ENCODE measurements at places on chromosomes 7 and 10.
A peak's percentile ranks its signal among the peaks of the same experiment; 100 is the strongest.

- no peak for DNase-seq
Measured at GRCh38 chr7:140676306-140676705, 3.6 kb downstream of the ADCK2 start.

DNA sequence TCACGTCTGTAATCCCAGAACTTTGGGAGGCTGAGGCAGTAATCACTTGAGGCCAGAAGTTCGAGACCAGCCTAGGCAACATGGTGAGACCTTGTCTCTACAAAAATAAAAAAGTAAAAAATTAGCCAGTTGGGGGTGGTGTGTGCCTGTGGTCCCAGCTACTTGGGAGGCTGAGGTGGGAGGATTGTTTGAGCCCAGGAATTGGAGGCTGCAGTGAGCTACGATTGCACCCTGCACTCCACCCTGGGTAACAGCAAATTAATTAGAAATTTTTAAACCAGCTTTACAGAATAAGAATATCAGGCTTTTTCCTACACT lies 136.0 kb downstream of the EPC1 start:
- no peak for DNase-seq

DNA sequence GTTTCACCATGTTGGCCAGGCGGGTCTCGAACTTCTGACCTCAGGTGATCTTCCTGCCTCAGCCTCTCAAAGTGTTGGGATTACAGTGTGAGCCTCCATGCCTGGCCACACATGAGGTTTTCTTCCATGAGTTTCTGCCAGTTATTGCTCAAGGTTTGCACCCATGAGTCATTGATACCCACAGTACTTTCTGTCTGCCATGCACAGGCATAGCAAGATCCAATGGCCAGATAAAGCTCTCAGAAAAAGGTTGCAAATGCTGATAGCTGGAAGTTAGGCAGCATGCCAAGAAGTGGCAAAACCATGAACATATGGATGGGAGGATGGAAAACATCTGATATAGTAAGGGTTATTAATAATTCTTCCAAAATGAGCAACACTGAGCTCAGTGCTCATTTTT lies 298.7 kb upstream of the NRG3 start:
- DNase-seq: no peak

- no peak for DNase-seq
Measured at GRCh38 chr10:10722422-10722821, 295.2 kb upstream of the CELF2 start.

GRCh38 chr10:119268871-119269506 lies 61.6 kb downstream of the GRK5 start:
- DNase-seq: peak; percentile 83

DNA sequence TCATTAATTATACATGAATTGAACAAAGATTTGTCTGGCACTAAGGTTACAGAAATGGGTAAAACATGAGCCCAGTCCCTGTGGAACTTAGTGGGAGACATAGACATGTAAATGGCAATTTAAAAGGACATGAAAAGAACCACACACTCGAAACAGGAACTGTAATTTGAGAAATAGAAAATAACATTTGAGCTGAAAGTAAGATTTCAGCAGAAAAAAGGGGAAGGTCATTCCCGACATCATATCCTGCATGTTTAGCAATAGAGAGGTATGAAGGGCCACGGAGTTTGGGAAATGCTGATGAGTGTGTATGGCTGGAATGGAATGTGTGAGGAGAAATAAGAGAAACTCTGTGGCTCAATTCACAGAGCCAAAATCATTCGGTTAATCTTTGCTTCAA lies 175.4 kb upstream of the AHR start:
- DNase-seq: no peak

GRCh38 chr10:90321132-90321816 lies 536.6 kb downstream of the HTR7 start:
- DNase-seq: no peak

DNA sequence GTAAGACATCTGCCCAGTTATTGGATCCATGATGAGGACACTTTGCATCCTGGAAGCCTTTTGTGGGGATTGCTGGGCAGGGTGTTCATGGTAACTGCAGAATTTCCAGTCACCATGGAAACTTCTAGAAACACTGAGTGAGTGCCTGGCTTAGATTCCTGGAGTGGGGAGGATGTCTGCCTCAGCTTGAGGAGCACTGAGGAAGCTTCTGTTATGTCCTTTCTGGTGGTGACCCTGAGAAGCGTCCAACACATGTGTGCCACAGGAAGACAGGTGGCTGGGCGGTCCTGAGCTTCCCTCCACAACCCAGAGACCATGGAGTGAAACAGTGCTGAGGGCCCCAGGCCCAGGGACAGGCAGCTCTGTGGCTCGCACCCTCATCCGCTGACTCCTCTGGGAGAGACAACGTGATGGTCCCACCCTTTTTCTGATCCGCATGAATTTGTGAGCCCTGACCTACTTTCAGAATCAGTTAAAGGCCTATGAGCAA lies 191.8 kb upstream of the CXCL12 start:
- DNase-seq: peak; percentile 44

DNA sequence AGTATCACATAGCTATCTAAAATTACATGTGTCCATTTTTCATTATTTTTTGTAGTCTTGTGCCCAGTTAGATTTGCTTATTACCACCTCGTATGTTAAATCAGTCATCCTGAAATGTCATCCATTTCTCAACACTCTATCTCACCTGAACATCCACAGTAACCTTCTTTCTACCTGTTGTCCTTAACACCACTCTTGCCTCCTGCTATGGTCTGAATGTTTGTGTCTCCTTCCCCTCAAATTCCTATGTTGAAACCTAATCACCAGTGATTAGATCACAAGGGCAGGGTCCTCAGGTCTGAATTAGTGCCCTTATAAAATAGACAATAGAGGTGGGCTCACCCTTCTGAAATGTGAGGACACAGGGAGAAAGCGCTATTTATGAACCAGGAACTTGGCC lies 80.2 kb upstream of the ASAH2 start:
- no peak for DNase-seq

GRCh38 chr7:151313857-151314256 lies 27.8 kb upstream of the NUB1 start:
- DNase-seq: no peak

- no peak for DNase-seq
Measured at GRCh38 chr10:37831495-37832333, 25.7 kb downstream of the ZNF248 start.

DNA sequence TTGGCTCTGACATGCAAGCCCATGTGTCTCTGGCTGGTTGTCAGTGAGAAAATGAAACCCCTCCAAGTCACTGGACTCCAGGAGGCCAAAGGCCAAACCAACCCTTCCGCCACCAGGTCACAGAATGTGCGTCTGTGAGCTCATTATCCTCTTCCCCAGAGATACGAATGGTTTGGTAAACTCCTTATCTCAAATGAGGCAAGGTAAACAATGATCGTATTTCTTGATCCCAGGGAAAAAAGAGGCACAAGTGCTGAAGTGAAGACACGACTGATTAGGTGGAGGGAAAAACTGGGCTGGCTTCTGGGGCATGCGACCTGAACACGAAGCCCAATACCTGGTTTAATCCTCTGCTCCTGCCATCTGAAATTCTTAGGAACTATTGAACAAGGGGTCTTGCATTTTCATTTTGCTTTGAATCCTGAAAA lies 70.6 kb upstream of the ARID5B start:
- DNase-seq: no peak

- DNase-seq: no peak
Measured at GRCh38 chr10:3825862-3826351, 40.9 kb upstream of the KLF6 start.

- DNase-seq: no peak
Measured at GRCh38 chr7:40542982-40543741, 408.4 kb downstream of the SUGCT start.
